T-helper 9 cell (primary cell): ENCODE measurements at places on chromosomes 2 and 18.

GRCh38 chr2:2847209-2847676 lies 516.2 kb upstream of the MYT1L start:
- DNase-seq: no peak

DNA sequence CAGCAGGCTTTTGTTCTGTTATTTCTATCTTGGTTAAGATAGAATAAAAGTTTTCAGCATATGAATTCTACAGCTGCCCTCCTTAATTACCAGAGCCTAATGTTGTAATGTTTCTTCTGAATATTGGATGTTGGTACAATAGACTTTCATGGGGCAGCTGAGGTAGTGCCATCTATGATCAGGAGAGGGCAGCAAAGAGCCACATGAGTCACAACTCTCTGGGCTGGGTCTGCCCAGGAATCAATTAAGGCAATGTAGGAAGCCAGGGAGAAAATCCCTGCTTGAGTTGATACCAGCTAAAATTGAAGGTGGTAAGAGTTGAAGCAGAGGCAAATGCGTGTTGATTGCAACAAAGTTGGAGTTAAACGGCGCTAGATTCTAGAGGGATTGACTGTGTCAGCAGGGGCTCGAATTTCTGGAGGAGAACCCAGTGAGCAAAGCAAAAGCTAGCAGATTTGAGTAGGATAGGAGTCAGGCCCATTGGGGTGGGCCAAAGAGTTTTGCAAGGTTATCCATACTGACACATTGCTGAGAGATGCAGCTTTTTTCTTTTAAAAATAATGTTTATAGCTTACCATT lies 10.6 kb upstream of the MC5R start:
- peak; percentile 29 for DNase-seq

GRCh38 chr2:83079007-83079406 lies 1380.1 kb downstream of the SUCLG1 start:
- no peak for DNase-seq

- no peak for DNase-seq
Measured at GRCh38 chr2:68936889-68937288, 15.8 kb downstream of the GKN2 start.

- no peak for DNase-seq
Measured at GRCh38 chr2:9970200-9971044, 18.9 kb downstream of the GRHL1 start.
